Effector memory CD4-positive, alpha-beta T cell (primary cell): ENCODE measurements at places on chromosomes 7 and 10.

GRCh38 chr10:87589645-87590051 is 70.0 kb upstream of the PAPSS2 start:
- H3K27me3 ChIP-seq: no peaks in the 10 kb centered on the region
- no peak overlapping the region for H3K4me3 ChIP-seq
- DNase-seq: no peak
- H3K36me3 ChIP-seq: no peaks in the 10 kb centered on the region
- no peaks in the 10 kb centered on the region for H3K4me1 ChIP-seq
- H3K27ac ChIP-seq: no peak overlapping the region

- no peaks in the 10 kb centered on the region for H3K27me3 ChIP-seq
- H3K27ac ChIP-seq: no peak overlapping the region
- no peaks in the 10 kb centered on the region for H3K4me1 ChIP-seq
- no peak overlapping the region for H3K4me3 ChIP-seq
- no peak for DNase-seq
- peaks cover 21% of the 10 kb centered on the region for H3K36me3 ChIP-seq
These were observed 7.3 kb downstream of the MMP21 start for GRCh38 chr10:125768219-125768855.

GRCh38 chr10:38605153-38605661 is 511.1 kb downstream of the ZNF37A start:
- no peaks in the 10 kb centered on the region for H3K4me1 ChIP-seq
- H3K27me3 ChIP-seq: no peaks in the 10 kb centered on the region
- H3K27ac ChIP-seq: no peak overlapping the region
- H3K36me3 ChIP-seq: no peaks in the 10 kb centered on the region

DNA sequence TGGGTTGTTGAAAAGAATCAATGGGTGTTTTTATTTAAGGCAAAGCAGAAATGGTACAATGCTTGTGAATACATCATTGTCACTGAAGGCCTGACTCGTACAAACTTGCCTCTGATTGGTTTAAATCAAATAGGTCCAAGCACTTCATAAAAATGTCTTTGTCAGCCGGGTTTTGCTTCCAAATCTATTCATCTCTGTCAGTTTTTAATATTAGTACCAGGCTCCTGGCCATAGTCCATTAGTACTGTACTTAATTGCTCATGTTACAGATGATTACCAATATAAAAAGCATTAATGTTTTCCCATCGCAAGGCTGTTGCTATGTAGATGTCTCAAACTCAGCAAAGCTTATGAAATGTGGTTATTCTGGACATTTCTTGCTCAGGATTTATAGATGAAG is 171.9 kb downstream of the ARID5B start:
- H3K4me3 ChIP-seq: no peak overlapping the region
- no peak overlapping the region for H3K27ac ChIP-seq
- peaks cover 21% of the 10 kb centered on the region for H3K36me3 ChIP-seq
- no peak for DNase-seq

- H3K27ac ChIP-seq: no peak overlapping the region
- no peaks in the 10 kb centered on the region for H3K27me3 ChIP-seq
- H3K36me3 ChIP-seq: no peaks in the 10 kb centered on the region
These were observed 6.0 kb downstream of the ALOX5 start for GRCh38 chr10:45379891-45380540.

GRCh38 chr7:85177316-85177715 is 9.5 kb downstream of the SEMA3D start:
- no peaks in the 10 kb centered on the region for H3K27me3 ChIP-seq
- no peaks in the 10 kb centered on the region for H3K4me1 ChIP-seq
- no peak overlapping the region for H3K27ac ChIP-seq
- DNase-seq: no peak
- H3K36me3 ChIP-seq: no peaks in the 10 kb centered on the region
- H3K4me3 ChIP-seq: no peak overlapping the region

GRCh38 chr10:11593612-11594011 is 17.8 kb downstream of the USP6NL start:
- no peaks in the 10 kb centered on the region for H3K4me1 ChIP-seq
- no peak for DNase-seq
- H3K27ac ChIP-seq: no peak overlapping the region

GRCh38 chr7:97219237-97219636 is 101.7 kb downstream of the SDHAF3 start:
- no peak overlapping the region for H3K4me3 ChIP-seq
- H3K4me1 ChIP-seq: no peaks in the 10 kb centered on the region
- no peaks in the 10 kb centered on the region for H3K36me3 ChIP-seq

GRCh38 chr10:35637462-35637861 is 4.6 kb downstream of the FZD8 start:
- H3K4me3 ChIP-seq: no peak overlapping the region
- peaks cover 6% of the 10 kb centered on the region for H3K4me1 ChIP-seq
- no peak for DNase-seq

DNA sequence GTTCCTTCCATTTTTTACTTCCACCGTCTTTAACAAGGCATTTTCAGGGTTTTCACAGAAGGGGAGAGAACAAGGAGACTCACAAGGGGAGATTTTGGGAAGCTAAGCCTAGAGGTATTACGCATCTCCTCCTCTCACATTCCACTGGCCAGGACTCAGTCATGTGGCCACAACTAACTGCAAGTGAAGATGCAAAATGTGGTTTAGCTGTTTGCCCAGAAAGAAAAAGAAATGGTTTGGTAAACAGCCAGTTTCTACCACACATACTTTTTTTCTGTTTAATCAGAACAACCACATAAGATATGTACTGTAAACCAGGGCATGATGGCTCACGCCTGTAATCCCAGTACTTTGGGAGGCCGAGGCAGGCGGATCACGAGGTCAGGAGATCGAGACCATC is 21.4 kb upstream of the HELLS start:
- H3K27me3 ChIP-seq: no peaks in the 10 kb centered on the region
- no peaks in the 10 kb centered on the region for H3K36me3 ChIP-seq
- H3K4me3 ChIP-seq: no peak overlapping the region
- no peak overlapping the region for H3K27ac ChIP-seq
- DNase-seq: no peak
- H3K4me1 ChIP-seq: no peaks in the 10 kb centered on the region

DNA sequence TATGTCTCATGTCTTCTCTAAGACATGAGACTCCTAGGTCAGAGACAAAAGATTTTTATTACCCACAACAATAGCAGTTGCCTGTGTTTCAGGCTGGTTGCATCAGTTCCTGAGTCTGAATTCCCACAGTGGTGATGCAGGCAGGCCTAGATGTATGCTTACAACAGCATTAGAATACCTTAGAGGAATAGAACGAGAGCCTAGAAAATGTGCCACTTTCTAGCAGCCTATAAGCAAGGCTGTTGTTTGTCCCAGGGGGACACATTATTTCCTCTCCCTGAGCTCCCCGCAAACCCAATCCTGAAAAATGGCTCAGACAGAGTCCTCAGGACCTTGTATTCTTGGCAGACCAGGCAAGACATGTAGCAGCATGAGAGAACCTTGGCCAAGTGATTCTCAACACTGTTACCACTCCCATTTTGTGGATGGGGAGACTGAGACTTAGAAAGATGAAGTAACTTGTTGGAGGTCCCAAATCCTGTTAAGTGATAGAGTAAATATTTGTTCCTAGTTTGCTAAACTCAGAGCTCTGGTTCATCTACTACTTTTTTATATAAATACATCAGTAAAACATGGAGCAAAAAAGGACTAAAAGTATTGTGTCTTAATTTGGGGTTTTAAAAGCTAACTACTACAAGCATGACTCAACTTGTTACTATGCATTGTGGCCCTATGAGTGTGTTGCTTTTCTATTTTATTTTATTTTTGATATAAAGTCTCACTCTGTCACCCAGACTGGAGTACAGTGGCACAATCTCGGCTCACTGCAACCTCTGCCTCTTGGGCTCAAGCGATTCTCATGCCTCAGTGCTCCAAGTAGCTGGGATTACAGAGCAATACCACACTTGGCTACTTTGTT is 14.2 kb downstream of the VTI1A start:
- H3K4me1 ChIP-seq: no peaks in the 10 kb centered on the region
- peaks cover 19% of the 10 kb centered on the region for H3K36me3 ChIP-seq
- H3K27me3 ChIP-seq: no peaks in the 10 kb centered on the region
- H3K4me3 ChIP-seq: no peak overlapping the region

- H3K4me3 ChIP-seq: no peak overlapping the region
- no peak for DNase-seq
- H3K27ac ChIP-seq: no peak overlapping the region
- no peaks in the 10 kb centered on the region for H3K27me3 ChIP-seq
These were observed 8.3 kb downstream of the COBL start for GRCh38 chr7:51308265-51308664.

- H3K27ac ChIP-seq: no peak overlapping the region
- H3K27me3 ChIP-seq: no peaks in the 10 kb centered on the region
- no peaks in the 10 kb centered on the region for H3K4me1 ChIP-seq
These were observed 221.1 kb downstream of the KCNMA1 start for GRCh38 chr10:77416311-77417135.

GRCh38 chr7:129100827-129101166 is 43.7 kb upstream of the TSPAN33 start:
- no peak overlapping the region for H3K27ac ChIP-seq
- DNase-seq: no peak
- H3K4me3 ChIP-seq: no peak overlapping the region
- no peaks in the 10 kb centered on the region for H3K36me3 ChIP-seq
- H3K4me1 ChIP-seq: no peaks in the 10 kb centered on the region

DNA sequence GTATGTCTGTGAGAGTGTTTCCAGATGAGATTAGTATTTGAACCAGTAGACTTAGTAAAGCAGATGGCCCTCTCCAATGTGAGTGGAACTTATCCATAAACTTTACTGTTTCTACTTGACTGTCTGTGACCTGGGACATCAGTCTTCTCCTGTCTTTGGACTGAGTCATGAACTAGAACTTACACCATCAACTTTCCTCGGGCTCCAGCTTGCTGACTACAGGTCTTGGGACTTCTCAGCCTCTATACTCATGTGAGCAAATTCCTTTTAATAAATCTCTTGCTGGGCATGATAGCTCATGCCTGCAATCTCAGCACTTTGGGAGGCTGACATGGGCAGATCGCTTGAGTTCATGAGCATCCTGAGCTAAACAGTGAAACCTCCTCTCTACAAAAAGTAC is 25.7 kb upstream of the WAPL start:
- H3K36me3 ChIP-seq: no peaks in the 10 kb centered on the region
- H3K27ac ChIP-seq: no peak overlapping the region
- no peaks in the 10 kb centered on the region for H3K4me1 ChIP-seq
- no peak overlapping the region for H3K4me3 ChIP-seq
- no peaks in the 10 kb centered on the region for H3K27me3 ChIP-seq

DNA sequence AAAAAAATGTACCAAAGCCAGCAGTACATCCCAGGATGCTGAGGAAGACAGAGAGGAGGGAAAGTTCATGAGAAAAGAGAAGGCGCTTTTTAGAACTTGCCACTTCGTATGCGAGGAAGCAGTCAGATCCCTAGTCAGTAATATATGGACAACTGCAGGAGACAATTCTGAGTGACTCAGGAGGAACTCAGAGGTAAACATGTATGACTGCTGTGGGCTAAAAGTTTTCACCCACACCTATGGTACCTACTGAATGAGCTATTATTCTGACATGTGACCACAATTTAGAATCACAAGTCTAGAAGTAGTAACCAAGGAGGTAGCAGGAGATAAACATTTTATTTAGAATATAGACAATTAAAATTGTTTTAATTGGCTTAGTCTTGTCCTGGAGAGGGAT is 126.5 kb downstream of the ICA1 start:
- H3K4me3 ChIP-seq: no peak overlapping the region
- H3K27me3 ChIP-seq: no peaks in the 10 kb centered on the region
- no peak for DNase-seq
- no peaks in the 10 kb centered on the region for H3K36me3 ChIP-seq
- H3K27ac ChIP-seq: no peak overlapping the region
- peaks cover 42% of the 10 kb centered on the region for H3K4me1 ChIP-seq

GRCh38 chr7:44145479-44145968 is 4.4 kb upstream of the MYL7 start:
- H3K36me3 ChIP-seq: no peaks in the 10 kb centered on the region
- peaks cover 7% of the 10 kb centered on the region for H3K4me1 ChIP-seq
- no peaks in the 10 kb centered on the region for H3K27me3 ChIP-seq
- peak overlapping the region; percentile 42 for H3K4me3 ChIP-seq
- no peak overlapping the region for H3K27ac ChIP-seq

DNA sequence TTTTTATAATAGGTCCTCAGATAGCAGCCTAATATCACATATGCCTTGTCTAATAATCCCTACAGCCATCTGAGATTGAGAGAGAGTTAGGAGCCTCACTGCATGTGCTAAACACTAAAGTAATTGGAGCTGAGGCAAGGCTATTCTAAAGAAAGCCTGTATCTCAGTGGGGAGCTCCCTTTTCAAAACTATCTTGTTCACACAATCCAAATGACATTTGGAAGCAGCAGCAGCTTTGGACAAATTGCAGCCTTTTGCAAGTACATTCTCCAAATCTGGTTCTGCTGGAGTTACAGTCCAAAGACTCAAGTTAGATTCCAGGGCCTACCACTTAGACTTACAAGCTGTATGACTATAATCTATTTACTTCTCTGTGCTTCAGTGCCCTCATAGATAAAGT is 104.5 kb downstream of the MACC1 start:
- H3K4me3 ChIP-seq: no peak overlapping the region
- H3K4me1 ChIP-seq: no peaks in the 10 kb centered on the region
- H3K27ac ChIP-seq: no peak overlapping the region
- H3K36me3 ChIP-seq: no peaks in the 10 kb centered on the region

DNA sequence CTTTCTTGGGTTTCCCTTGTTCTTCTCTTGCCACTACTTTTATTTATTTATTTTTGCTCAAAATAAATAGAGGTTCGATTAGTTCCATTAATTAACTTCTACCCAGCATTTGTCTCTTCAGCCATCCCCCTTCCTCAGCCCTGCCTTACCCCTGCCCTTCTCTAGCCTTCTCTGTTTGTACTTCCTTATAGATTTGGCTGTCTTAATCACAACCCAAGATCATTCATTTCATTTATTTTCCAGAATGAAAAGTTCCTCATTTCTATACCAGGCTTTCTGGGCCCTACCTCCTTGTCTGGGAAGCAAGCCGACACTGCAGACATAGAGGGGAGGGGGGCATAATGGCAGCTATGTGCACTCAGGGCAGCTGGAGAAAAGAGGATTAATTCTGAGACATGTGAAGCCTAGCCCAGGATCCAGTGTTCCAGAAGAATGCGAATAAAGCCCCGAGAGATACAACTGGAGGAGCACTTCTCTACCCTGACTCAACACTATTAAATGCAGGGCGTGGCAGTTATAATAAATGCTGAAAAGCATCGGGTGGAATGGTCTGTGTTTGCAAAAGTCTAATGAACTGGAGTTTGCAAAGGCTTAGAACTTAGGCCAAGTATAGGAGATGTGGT is 6.4 kb upstream of the PDCD4 start:
- peak overlapping the region; percentile 26 for H3K4me3 ChIP-seq
- H3K4me1 ChIP-seq: peaks cover 97% of the 10 kb centered on the region
- no peaks in the 10 kb centered on the region for H3K27me3 ChIP-seq
- no peak for DNase-seq
- H3K27ac ChIP-seq: peak overlapping the region; percentile 99
- H3K36me3 ChIP-seq: no peaks in the 10 kb centered on the region

- H3K27ac ChIP-seq: no peak overlapping the region
- H3K4me3 ChIP-seq: no peak overlapping the region
- no peak for DNase-seq
- H3K4me1 ChIP-seq: no peaks in the 10 kb centered on the region
These were observed 31.2 kb upstream of the GARS1 start for GRCh38 chr7:30563326-30563942.

GRCh38 chr7:135109976-135110375 is 37.9 kb upstream of the TMEM140 start:
- no peaks in the 10 kb centered on the region for H3K27me3 ChIP-seq
- H3K4me1 ChIP-seq: no peaks in the 10 kb centered on the region
- no peak for DNase-seq
- H3K27ac ChIP-seq: no peak overlapping the region
- H3K4me3 ChIP-seq: no peak overlapping the region
